ENCODE measurements at places on chromosomes 12 and 14.

DNA sequence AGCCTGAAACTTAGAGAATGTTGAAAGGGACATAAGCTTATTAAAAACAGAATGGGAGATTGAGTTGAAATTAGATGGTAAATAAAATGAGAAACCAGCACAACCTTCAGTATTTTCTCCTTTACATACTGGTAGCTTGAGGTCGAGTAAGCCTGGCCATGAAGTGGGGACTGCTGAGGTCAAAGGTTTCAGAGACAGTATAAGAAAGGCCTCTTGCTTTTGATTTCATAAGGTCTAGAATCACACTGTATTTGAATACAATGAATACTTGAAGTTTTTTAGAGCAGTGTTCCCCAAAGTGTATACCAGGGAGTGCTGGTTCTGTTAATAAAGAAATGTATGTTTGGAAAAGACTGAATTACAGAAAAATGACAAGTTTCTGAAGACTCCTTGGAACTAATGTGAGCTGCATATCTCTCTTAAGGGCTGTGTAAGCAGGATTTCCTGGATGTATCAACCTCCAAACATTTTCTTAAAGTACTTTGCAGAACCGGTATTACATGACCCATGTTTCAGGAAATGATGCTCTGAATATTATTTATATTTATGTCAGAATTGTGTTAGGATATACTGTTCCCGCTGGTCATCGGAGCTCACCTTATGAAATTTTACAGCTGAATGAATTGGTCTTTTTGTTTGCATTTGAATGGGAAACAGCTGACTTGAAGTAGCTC, 85.0 kb downstream of the AKAP6 start:
- H3K27me3 ChIP-seq: no peaks in the 10 kb centered on the region
- no peak overlapping the region for H3K4me3 ChIP-seq

DNA sequence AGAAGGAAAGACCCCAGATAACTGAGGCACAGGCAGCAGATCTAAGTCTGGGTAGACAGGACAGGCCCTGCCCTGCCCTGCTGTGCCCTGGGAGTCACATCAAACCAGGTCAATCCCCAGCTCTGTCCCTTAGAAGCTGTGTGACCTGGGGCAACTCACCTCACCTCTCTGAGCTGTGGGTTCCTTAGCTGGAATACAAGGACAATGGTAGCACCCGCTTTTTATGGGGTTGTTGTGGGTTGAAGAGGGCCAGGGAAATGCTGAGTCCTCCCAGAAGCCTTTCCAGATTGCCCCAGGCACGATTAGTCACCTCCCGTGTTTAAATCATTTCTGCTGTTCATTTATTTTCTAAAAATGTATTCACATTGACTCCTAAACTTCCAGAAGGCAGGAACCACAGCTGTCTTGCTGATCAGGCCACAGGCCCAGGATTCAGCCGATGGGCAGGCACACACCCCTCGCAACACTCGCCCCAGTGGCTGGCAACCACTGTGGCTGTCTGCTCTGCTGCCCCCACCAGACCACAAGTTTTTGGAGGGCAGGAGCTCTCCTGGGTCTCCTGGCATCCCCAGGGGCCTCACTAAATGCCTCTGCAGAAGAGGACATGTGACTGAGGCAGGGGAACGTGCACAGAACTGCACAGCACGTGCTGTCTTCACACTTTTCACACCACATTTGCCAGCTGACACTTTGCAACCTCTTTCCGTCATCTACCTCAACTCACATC, 3.0 kb downstream of the SELPLG start:
- DNase-seq: no peak
- H3K36me3 ChIP-seq: peaks cover 34% of the 10 kb centered on the region
- no peaks in the 10 kb centered on the region for H3K27me3 ChIP-seq
- peak overlapping the region; percentile 94 for H3K27ac ChIP-seq

GRCh38 chr12:105092336-105092735, 8.1 kb upstream of the ALDH1L2 start:
- DNase-seq: no peak
- no peak overlapping the region for H3K4me3 ChIP-seq
- H3K4me1 ChIP-seq: no peaks in the 10 kb centered on the region
- no peak overlapping the region for H3K27ac ChIP-seq

DNA sequence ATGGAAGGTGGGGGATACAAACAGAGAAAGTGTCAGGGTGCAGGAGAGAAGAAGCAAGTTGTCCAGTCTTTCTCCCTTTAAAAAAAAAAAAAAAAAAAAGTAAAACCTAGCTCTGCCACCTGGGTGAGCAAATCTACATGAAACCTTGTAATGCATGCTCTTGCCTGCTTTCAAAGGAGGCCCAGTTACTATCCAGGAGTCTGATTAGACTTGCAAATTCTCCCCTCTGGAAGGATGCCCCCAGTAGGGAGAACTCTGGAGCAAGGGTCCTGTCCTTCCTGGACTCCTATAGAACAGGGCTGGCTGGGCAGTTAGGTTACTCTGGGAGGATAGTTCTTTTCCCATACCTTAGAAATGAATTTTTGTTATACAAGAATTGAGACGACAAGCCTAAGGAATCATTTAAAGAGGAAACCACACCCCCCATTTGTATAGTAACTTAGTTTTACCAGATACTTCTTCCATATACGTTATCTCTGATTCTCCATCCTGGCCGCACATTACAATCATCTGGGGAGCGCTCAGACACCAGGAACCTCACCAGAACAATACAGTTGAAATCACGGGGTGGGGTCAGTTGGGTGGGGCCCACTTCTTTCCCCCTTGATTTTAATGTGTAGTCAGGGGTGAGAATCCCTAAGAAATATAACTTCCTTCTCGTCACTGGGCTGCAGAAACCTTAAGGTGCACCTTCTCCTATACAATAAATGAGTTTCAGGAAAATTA, 30.5 kb downstream of the RAB35 start:
- peaks cover 13% of the 10 kb centered on the region for H3K4me1 ChIP-seq
- peaks cover 3% of the 10 kb centered on the region for H3K36me3 ChIP-seq
- H3K27ac ChIP-seq: peak overlapping the region; percentile 47

DNA sequence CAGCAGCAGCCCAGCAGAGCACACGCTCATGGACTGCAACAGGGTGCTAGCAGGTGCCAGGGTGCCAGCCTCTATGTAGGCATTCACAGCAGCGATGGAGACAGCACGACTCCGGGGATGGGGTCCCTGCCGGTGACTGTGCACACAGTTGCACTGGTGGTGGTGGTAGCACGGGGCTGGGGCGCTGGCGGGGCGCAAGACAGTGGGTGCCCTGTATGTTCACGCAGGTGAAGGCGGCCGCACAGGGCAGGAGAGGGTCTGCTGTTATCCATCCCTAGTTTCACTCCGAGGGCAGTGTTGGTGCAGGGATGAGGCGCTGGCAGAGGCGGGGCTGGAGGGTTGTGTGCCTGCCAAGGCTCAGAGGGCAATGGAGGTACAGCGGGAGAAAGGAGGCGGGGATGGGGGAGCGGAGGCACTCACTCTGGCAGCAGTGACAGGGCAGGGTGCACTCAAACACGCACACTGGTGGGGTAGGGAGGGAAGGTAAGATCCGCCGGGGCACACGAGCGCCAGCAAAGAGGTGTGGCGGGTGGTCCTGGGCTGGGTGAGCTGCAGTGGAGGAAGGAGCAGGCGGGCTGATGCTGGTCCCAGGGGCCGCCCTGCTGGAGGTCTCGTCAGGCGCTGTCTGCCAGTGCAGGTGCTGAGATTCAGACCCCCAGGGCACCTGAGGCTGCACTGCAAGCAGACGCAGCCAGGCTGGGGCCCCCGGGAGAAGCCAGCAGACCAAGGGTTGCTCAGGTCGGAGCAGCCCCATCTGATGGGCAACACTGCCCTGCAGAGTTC, 76.7 kb downstream of the GALC start:
- H3K36me3 ChIP-seq: no peaks in the 10 kb centered on the region
- DNase-seq: no peak
- H3K27me3 ChIP-seq: no peaks in the 10 kb centered on the region
- no peak overlapping the region for H3K27ac ChIP-seq
- no peak overlapping the region for H3K4me3 ChIP-seq

- no peaks in the 10 kb centered on the region for H3K4me1 ChIP-seq
- no peaks in the 10 kb centered on the region for H3K27me3 ChIP-seq
- DNase-seq: no peak
Measured at GRCh38 chr14:45785240-45785639, 532.2 kb upstream of the MIS18BP1 start.

GRCh38 chr12:69284131-69284530, 44.8 kb downstream of the CPSF6 start:
- no peaks in the 10 kb centered on the region for H3K36me3 ChIP-seq
- DNase-seq: peak; percentile 43
- peaks cover 4% of the 10 kb centered on the region for H3K4me1 ChIP-seq
- H3K4me3 ChIP-seq: no peak overlapping the region

GRCh38 chr14:86104691-86105265, 574.8 kb downstream of the FLRT2 start:
- no peaks in the 10 kb centered on the region for H3K36me3 ChIP-seq
- H3K27ac ChIP-seq: no peak overlapping the region
- H3K27me3 ChIP-seq: no peaks in the 10 kb centered on the region
- H3K4me1 ChIP-seq: no peaks in the 10 kb centered on the region
- no peak overlapping the region for H3K4me3 ChIP-seq

DNA sequence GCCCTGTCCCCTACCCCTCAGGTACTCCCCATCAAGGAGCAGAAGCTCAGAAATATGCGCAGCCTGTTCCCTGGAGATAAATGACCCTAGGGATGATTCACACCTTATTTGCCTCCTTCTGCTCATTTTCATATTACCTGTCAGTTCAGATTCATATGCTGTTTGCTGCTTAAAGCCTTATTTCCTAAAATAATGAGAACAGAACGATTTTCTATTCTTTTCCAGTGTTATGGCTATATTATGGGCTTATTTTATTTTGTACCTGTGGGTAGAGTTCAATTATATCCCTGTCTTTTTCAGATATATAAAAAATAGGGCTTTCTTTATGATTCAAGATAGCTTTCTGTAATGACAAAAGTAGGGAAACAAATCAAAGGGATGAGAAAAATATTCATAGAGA, 224.8 kb downstream of the RPAP3 start:
- H3K27ac ChIP-seq: no peak overlapping the region
- DNase-seq: no peak
- no peaks in the 10 kb centered on the region for H3K36me3 ChIP-seq
- no peaks in the 10 kb centered on the region for H3K4me1 ChIP-seq

DNA sequence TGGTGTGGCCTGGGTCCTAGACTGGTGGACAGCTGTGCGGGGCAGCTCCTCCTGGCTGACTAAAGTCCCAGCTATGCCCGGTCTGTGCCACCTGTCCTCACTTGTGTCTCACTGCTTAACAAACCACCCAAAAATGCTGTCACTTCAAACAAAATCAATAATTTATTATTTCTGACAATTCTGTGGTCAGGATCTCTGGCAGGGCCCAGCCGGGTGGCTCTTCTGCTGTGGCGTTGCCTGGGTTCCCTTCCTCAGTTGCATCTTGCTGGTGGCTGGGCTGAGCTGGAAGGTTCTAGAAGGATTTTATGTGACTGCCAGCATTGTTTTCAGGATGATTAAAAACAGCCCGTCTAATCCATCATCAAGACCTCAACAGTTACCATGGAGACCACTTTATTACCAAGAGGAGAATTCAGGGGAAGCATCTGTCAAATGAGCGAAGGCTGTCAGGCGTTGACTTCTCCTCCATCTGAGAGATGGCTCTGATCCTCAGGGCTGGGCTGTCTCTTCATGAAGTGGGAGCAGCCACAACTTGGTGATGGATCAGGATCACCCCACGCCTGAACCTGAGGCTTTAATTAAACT, 280.6 kb upstream of the SFSWAP start:
- H3K27ac ChIP-seq: no peak overlapping the region
- H3K36me3 ChIP-seq: no peaks in the 10 kb centered on the region
- H3K4me1 ChIP-seq: no peaks in the 10 kb centered on the region
- peaks cover 34% of the 10 kb centered on the region for H3K27me3 ChIP-seq

DNA sequence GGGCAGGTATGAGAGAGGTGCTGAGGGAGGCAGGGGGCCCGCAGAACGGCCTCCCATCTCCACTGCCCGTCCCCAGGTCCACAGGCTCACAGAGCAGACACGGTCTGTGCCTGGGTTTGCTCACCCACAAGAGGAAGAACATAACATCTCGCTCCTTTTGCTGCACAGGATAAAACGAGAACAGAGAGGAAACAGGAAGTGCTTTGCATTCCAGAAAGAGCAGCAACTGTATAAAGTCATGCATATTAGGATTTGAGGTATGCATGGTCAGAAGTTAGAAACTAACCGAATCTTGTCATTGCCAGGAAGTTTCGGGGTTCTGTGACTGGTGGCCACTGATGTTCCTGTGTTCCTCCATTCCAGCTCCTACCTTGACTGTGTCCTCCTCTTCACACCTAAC, 25.0 kb downstream of the NTF3 start:
- no peaks in the 10 kb centered on the region for H3K4me1 ChIP-seq
- no peaks in the 10 kb centered on the region for H3K27me3 ChIP-seq
- no peak for DNase-seq
- no peaks in the 10 kb centered on the region for H3K36me3 ChIP-seq
- H3K27ac ChIP-seq: no peak overlapping the region

DNA sequence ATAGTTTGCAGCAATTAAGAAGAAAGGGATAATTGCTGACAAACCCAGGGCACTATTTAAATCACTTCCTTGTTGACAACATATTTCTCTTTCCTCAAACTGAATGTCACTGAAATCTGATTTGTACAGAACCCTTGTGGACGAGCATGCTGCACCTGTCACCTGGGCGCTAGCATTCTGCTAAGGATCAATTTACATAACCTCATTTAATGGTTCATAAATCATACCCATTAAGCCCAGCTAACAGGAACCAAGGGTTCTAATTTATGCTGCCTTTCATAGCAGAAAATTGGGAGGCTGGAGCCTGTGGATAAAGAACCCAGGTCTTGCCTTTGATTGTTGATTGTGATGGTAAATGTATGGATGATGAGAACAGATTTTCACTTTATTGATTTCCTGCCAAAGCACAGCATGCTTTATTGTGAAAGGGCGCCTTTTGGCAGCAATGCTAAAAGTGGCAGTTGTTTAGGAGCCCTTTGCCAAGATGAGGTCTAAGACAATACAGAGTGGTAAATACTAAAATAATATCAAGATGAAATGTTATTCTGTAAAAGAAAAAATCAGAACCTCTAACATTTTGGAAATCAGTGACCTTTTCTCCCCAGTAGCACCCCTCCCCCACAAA, 95.4 kb downstream of the NKX2-1 start:
- no peaks in the 10 kb centered on the region for H3K4me1 ChIP-seq
- no peak for DNase-seq
- H3K27ac ChIP-seq: no peak overlapping the region
- H3K4me3 ChIP-seq: no peak overlapping the region

GRCh38 chr14:20671597-20672283, 12.6 kb upstream of the RNASE4 start:
- peaks cover 10% of the 10 kb centered on the region for H3K4me1 ChIP-seq
- H3K4me3 ChIP-seq: no peak overlapping the region
- no peaks in the 10 kb centered on the region for H3K36me3 ChIP-seq

Data from T-cell (primary cell).